ENCODE measurements at places on chromosomes 3 and 15.

DNA sequence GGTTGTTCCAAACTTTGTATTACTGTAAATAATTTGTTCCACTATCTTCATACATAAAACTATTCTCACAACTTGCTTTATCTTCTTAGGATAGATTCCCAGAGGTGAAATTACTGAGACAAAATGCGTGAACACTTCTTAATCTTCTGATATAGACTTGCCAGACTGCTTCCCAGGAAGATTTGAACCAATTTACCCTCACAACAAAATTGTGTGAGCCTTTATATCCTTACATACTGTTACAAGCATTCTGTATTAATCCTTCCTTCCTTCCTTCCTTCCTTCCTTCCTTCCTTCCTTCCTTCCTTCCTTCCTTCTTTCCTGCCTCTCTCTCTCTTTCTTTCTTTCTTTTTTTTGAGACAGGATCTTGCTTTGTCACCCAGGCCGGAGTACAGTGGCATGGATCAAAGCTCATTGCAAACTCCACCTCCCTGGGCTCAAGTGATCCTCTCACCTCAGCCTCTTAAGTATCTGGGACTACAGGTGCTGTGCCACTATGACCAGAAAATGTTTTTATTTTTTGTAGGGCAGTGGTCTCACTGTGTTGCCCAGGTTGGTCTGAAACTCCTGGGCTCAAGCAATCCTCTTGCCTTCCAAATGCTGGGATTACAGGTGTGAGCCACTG is 57.1 kb upstream of the SSR3 start:
- DNase-seq = no peak

GRCh38 chr15:43186003-43186353 is 775 bp downstream of the CCNDBP1 start:
- no peak for DNase-seq

- no peak for DNase-seq
Observed at GRCh38 chr15:60072826-60073465, 68.8 kb downstream of the FOXB1 start.

- no peak for DNase-seq
Observed at GRCh38 chr3:143078883-143079282, 40.7 kb upstream of the CHST2 start.

DNA sequence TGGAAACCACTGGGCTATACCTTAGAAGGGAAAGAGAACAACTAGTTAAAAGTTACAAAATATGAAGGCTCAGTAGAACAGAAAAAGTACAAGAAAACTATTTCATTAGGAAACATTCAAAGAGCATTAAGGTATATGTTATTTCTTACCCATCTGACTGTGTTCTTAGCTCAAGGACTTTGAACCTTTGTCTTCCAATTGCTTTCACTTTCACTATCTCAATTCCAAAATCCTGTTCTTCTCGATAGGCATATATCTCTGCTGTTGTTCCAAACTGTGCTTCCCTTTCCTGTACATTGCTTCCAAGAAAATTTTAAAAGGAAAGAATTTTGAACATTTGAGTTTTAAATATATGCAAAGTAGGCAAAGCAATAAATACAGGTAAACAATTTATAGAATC is 6.9 kb downstream of the CRBN start:
- no peak for DNase-seq

DNA sequence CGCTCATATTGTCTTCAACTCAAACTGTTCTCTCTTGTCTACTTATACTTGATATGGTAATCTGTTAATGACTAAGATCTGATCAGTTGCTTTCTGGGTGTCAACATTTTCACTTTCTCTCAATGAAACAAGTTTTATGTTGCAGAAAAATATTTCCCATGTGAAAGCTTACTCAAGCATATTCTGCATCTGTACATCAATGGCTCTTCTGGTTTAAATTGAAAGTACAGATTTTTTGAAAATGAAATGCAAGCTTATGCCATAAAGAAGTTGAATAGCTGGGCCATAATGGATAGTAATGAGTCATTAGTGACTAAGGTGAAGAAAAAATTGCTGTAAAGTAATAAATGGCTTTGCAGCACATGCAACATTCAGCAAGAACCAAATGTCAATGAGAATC is 140.7 kb downstream of the BCHE start:
- DNase-seq = no peak

GRCh38 chr3:51354731-51355615 is 30.1 kb upstream of the MANF start:
- no peak for DNase-seq

DNA sequence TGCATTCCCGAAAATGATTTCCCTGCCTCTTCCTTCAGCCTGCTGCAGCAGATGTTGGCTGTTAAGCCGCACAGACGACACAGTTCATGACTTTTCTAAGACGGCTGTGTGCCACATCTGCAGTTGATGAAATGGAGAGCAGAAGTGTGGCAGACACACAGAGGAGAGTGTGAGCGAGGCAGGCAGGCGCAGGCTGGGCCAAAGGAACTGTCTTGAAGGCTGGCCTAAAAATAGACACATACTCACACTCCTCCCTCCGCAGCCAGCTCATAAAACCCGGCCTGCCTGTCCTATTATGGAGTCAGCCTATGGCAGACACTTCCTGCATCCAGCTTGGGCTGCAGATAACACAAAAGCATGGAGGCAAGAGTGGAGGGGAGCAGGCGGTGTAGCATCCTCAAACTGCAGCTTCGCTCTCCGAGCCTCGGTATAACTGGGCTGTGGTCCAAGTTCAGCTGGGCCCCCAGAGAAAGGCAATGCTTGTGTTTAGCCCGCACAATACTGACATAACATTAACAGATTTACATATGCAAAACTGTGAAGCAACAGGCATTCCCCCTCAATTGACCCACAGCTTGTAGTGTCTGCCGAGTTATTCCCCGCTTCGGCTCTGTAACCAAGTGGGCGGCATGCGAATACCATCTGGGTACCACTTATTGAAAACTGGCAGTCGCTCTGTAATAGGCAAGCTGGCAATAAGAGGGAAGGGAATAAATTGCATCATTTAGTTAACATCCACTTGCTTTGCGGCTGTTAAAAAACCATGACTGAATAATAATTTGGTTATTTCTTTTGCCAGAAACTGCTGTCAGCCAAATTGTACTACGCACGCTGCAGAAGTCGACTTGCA is 40.8 kb downstream of the FOXP1 start:
- no peak for DNase-seq

DNA sequence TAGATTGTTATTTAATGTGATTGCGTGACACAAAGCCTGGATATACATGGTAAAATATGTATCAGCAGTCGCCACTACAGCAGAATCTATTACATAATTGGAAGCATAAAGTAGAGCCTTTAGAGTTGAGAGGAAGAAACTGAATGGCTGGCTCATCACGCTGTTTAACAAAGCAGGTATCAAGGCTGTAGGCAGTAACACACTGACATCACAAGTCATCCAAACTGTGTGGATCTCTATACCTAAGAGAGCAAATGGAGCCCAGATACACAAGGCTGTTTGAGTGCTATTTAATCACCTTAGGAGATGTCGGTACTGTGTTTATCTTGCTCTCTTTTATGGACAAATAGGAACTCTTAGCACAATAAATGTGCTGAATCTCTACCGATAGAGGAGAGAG is 864.4 kb downstream of the VGLL3 start:
- DNase-seq = no peak

GRCh38 chr15:38524156-38524555 is 40.5 kb downstream of the RASGRP1 start:
- no peak for DNase-seq

GRCh38 chr3:104106276-104106675 is 1260.4 kb upstream of the ALCAM start:
- no peak for DNase-seq

GRCh38 chr3:6079561-6080179 is 781.2 kb upstream of the GRM7 start:
- DNase-seq = no peak

DNA sequence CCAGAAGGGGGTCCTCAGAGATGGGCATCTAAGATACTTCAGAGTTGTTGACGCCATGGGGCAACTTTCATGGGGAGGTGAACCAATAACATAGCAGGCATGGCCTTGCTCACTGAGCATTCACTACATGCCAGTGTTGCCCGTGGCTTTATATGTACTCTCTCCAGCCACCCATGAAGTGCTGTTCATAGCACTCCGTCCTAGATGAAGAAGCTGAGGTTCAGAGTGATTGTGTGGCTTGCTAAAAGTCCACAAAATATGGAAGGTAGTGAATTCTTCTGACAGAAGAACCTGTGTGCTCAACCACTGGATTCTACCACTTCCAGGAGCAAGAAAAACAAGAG is 9.8 kb upstream of the SEMA4B start:
- DNase-seq = no peak

DNA sequence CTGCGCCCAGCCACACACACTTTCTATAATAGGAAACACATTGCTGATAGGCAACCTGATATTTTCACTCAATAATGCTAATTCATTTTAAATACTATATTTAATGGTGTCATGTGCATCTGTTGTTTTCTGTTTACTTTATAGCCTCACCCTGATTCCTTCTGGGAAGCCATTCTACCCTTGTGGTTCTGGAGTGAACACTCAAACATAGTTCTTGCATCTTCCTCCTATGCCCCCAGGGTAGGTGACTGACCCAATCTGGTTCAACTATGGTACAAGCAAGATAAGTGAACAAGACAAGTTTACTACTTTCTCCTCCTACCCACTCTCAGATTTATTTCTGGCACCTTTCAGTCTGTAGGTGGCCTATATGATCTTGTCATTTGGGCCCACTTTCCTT is 4.3 kb upstream of the SCG3 start:
- no peak for DNase-seq

DNA sequence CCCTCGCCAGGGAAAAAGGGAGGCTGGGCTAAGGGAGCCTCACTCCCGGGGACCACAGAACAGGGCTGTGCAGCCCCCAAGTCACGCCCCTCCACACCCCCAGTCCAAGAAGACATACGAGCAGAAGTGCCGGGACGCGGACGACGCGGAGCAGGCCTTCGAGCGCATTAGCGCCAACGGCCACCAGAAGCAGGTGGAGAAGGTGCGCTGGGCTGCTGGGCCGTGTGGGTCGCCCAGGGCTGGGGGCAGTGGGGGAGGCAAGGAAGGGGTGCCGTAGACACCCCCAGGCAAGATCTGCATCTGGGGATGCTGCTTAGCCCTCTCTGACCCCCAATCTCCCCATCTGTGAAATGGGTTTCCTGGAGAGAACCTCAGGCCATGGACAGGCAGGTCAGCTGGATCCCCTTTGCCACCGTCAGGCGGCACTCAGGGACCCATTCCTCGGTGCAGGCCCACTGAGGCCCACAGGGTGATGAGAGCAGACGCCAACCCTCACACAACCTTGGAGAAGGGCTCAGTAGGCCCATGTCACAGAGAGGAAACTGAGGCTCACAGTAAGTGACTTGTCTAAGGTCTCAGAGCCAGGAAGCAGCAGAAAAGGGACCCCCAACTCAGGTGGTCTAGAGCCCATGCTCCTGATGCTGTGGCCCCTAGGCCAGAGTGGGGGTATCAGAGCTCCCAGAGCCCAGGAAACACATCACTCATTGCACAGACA is 33.7 kb downstream of the PSTPIP1 start:
- DNase-seq = no peak

DNA sequence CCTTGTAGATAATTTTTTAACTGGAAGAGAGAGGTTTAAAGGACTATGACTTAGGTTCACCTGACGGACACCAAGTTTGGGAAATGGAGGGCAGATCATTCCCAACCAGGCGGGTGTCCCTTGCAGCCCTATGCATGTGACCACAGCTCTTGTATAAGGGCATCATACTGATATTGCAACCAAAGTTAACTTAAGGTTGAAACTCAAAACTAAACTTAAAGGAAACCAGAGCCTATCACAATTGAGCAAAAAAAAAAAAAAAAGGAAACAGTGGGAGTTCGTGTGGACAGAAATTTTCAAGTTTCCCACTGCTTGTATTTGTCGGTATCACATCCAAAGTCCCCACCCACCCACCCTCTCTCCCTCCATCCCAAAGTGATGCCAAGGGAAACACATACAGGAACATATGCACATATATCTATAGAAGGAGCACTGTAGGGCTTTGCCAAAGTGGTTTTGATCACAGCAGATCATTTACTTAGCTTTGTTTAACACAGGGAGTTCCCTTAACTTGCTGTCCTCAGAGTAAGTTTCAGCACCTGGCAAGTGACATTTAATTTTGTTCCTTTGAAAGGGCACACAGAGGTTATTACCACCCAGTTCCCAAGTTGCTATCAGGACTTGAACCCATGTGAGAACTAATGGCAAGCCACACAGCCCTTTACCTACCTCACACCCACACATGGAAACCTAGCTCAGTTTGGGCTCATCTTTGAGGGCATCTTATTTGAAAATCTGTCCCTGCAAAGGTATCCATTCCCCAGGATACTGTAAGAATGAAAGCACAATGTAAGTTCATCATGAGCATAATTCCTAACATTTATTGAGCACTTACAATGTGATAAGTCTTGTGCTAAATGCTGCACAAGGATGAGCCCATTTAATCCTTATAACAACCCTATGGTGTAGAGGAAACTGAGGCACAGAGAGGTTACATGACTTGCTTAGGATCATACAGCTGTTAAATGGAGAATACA is 204.5 kb upstream of the CMC1 start:
- DNase-seq = no peak

- no peak for DNase-seq
Observed at GRCh38 chr3:4222574-4223175, 80.5 kb upstream of the SETMAR start.

DNA sequence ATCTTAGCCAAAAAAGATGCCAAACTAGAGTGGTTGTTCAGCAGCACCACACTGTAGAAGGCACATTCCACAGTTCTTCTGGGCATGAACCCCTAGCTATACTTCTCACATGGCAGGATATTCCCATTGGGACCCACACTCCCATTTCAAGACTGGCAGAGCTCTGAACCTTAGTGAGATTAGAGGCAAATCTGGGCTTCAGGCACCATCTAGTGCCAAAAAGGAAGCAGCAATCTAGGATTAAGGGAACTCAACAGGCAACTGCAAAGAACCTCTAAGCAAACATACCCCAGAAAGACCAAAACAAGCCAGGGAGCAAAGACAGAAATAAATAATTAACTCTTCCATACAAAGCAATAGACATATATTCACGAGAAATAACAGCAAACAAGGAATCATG is 66.2 kb downstream of the TAFA4 start:
- DNase-seq = no peak

DNA sequence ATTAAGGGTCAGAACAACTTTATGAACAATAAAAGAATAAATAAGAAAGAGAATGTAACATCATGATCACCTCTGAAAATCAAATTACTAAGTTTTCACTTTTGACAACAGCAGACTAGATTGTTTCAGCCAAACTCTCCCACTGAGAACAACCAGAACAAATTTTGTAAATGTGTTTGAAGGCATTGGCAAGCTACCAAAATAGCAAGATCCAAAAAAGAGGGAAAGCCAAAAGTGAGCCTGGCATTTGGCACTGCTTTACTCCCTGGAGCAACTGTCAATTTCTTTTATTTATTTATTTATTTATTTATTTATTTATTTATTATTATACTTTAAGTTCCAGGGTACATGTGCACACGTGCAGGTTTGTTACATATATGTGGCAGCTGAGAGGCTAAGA is 67.2 kb downstream of the CFAP44 start:
- no peak for DNase-seq
